ENCODE measurements at places on chromosomes 4 and X. TPM values are rescaled to one million over a fixed set of nuclear protein-coding genes. Genes with fewer than 3 reads are reported as not detected.

DNA sequence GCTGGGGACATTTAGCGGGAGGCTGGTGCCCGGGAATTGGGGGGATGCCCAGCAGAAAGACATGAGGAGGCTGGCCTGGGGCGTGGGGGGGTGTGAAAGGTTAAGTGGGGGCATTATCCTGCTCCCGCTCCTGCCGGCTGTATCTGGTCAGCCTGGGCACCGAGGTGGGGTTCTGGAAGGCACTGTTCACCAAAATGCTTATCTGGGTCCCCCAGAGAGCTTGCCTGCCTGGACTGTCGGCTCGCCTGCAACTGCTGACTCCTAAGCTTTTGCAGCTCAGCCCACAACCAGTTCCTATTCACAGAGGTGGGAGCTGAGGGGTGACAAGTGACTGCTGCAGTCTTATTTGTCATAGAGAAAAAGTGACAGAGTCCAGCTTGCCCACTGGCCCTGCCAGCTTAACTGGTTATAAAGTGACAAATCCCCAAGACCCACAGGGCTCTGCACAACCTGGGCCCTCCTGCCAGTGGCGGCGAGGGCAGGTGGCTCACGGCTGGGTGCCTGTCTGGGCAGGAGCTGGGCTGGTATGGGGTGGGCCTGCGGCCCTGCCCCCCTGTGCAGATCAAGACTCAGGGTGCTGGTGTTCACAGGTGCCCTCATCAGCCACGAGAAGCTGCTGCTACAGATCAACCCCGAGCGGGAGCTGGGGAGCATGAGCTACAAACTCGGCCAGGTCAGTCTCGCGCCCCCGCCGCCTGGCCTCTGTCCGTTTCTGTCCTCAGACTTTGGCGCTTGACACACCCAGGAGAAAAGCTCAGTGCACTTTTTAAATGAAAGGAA is 23.7 kb upstream of the MSANTD1 start:
- no peak overlapping the region for H3K4me3 ChIP-seq
- DNase-seq = no peak
- H3K36me3 ChIP-seq = peaks cover 6% of the 10 kb centered on the region
- H3K27me3 ChIP-seq = no peaks in the 10 kb centered on the region

The TMSB15A gene
- total RNA-seq = not detected

GRCh38 chr4:76232681-76233080 is 18.8 kb upstream of the FAM47E start:
- H3K27ac ChIP-seq = no peak overlapping the region
- no peaks in the 10 kb centered on the region for H3K27me3 ChIP-seq
- H3K4me3 ChIP-seq = no peak overlapping the region
- no peaks in the 10 kb centered on the region for H3K4me1 ChIP-seq
- no peak for DNase-seq

- H3K4me1 ChIP-seq = peaks cover 48% of the 10 kb centered on the region
- H3K27me3 ChIP-seq = no peaks in the 10 kb centered on the region
- no peaks in the 10 kb centered on the region for H3K36me3 ChIP-seq
- no peak overlapping the region for H3K27ac ChIP-seq
Measured at GRCh38 chr4:101222156-101222845, 125.0 kb downstream of the PPP3CA start.

GRCh38 chr4:43837171-43837570 is 611.4 kb downstream of the KCTD8 start:
- H3K27me3 ChIP-seq = no peaks in the 10 kb centered on the region
- H3K36me3 ChIP-seq = no peaks in the 10 kb centered on the region
- no peak overlapping the region for H3K4me3 ChIP-seq
- H3K27ac ChIP-seq = no peak overlapping the region
- no peak for DNase-seq

The TMPRSS11F gene
- total RNA-seq = not detected

- no peak overlapping the region for H3K27ac ChIP-seq
- no peaks in the 10 kb centered on the region for H3K4me1 ChIP-seq
- H3K27me3 ChIP-seq = no peaks in the 10 kb centered on the region
- no peak for DNase-seq
Measured at GRCh38 chr4:128955751-128956150, 137.6 kb downstream of the SCLT1 start.
